CD4-positive, alpha-beta T cell treated with Interleukin-2 at 100 ng/mL for 4 hours (primary cell): ENCODE measurements at places on chromosomes 16 and 17.
A peak's percentile ranks its signal among the peaks of the same experiment; 100 is the strongest.

- no peak for DNase-seq
Observed at GRCh38 chr17:76370261-76370993, 14.0 kb upstream of the SPHK1 start.

- no peak for DNase-seq
Observed at GRCh38 chr16:66042341-66042740, 324.1 kb upstream of the CDH5 start.

DNA sequence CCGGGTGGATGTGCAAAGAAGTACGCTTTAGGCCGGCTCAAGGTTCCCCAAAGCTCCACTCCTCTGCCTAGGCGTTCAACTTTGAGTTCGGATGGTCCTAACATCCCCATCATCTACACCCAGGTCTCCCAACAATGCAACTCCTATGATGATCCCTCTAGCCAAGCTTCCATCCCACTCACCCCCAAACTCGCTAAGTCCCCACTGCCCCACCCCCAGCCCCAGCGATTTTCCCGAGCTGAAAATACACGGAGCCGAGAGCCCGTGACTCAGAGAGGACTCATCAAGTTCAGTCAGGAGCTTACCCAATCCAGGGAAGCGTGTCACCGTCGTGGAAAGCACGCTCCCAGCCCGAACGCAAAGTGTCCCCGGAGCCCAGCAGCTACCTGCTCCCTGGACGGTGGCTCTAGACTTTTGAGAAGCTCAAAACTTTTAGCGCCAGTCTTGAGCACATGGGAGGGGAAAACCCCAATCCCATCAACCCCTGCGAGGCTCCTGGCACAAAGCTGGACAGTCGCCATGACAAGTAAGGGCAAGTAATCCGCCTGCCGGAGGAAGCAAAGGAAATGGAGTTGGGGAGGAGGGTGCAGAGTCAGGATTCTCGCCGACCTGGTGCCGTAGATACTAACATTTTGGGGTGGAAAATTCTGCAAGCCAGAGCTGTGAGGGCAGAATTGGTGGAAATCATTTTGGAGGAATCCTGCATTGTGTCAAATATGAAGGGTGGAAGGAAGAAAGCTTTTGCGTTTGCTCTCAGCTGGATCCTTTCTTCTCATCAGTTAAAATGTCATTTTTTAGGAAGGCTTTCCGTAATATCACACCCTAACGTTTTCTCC lies at the start of gene TP53:
TP53 (minus strand) TSS at position 419 of the 836 bp plus-strand sequence. CDS start 10,896 bp downstream, outside the sequence.
- peak; percentile 90 for DNase-seq

- no peak for DNase-seq
Observed at GRCh38 chr16:51019617-51020016, 131.5 kb downstream of the SALL1 start.

- DNase-seq = no peak
Observed at GRCh38 chr17:49881054-49881402, 33.2 kb upstream of the TAC4 start.

GRCh38 chr16:83623892-83624291 lies 183.9 kb upstream of the HSBP1 start:
- no peak for DNase-seq

DNA sequence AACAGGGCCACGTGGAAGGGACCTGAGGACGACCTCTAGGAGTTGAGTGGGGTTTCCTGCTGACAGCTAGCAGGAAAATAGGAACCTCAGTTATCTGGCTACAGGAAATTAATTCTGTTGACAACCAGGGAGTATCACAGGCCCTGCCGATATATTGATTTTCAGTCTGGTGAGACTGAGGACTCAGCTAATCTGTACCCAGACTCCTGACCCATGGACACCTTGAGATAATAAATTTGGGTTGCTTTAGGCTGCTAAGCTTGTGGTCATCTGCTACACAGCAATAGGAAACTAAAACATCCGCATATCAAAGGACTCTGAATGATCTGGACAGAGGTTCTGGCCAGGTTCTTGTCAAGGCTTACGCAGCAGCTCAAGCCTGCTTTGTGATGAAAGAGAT lies 80.8 kb upstream of the CNEP1R1 start:
- no peak for DNase-seq

DNA sequence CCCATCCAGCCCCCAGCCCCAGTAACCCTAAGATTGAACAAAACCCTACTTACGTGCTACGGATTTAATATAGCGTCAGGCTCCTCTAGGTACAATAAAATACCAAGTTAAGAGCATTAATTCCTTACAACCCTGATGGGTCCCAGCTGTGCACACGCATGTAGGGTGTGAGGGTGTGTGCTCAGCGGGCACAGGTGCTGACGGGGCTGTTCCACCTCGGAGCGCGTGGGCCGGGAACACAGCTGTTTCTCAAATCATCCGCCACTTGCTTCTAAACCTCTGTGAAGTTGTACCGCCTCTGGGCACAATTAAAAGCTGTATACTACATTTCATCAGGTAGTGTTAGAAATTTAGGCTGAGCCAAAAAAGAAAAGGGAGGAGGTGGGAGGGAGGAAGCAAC lies 478.6 kb downstream of the MAF start:
- DNase-seq = no peak

GRCh38 chr16:53067675-53068074 lies 12.9 kb downstream of the CHD9 start:
- no peak for DNase-seq

GRCh38 chr17:56599566-56599965 lies 6.1 kb downstream of the NOG start:
- DNase-seq = no peak

DNA sequence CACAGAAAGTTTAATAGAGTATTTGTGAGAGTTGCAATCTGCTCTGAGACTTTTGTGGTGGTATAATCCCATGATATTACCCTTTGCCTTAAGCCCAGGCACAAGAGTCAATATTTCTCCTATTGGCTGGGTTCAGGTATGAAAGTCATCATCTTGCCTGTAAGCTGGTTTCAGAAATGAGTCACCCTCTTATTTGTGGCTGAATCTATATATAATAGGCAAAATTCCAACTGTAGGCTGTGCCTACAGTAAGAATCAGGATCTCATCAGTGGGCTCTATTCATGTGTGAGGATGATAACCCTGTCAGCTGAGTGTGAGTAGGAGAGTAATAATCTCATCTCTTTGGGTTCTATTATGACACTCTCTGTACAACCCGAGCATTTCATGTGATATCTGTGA lies 2103.1 kb downstream of the TP53TG3F start:
- no peak for DNase-seq

DNA sequence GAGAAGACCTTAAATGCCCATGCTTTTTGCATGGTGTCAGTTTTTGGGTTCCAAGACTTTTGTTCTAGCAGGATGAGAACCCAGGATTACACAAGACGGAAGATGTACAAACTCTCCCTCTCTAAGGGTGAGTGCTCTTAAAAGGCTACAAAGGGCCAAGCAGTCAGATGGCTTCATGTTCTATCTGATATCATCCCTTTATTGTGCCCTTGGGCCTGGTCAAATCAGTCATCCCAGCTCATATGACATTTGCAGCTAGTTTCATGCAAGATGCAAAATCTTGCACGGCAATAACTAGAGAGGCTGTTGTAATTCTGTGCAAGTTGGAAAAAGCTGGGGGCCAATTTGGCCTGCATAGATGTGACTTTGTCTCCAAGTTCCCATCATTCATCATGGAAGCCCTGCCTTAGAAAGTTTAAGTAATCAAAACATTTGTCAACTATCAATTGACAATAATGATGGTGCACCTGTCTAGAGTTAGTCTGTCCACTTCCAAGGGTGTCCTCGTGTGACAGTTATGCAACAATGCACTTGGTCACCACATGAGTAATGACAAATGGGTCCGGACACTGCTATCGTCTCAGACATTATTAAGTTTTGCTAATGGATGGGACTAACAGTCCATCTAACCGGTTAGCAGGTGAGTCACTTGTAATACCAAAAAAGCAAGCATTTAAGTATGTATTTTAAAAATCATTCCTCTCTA lies 58.6 kb upstream of the ZFHX3 start:
- DNase-seq = no peak

- no peak for DNase-seq
Observed at GRCh38 chr17:64095144-64095882, 34.6 kb downstream of the ERN1 start.

DNA sequence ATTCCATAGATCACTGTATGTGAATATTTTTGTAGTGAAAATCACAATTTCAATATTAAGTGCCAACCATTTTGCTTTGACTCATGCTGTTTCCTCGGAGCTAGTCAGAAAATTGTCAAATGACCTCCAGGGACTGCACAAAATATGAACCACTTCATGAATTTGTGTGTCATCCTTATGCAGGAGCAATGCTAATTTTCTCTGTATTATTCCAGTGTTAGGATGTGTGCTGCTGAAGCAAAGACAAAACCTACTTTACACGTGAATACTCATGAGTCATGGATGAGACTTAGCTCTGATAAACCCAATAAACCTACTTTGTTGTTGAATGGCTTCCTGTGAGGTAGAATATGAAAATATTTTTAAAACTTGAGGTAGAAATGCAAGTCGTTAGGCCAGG lies 65.2 kb downstream of the SHCBP1 start:
- no peak for DNase-seq

DNA sequence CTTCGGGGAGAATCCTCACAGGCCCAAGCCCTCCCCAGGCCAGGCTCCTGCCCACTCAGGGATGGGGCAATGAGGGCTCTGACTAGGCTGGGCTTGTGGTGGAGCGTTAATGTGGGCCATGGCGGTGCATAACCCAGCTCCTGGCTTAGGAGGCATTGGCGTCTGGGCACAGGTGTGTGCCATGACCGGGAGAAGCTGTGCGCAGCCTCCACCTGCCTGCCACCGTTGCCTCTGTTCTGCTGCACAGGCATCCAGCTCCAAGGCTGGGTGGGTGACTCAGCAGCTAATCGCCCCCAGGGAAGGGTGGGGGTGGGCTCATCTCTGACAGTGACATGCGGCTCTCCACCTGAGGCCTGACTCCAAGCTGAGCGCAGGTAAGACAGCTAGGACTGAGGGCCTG lies 3.5 kb upstream of the ARHGAP27 start:
- DNase-seq = no peak

DNA sequence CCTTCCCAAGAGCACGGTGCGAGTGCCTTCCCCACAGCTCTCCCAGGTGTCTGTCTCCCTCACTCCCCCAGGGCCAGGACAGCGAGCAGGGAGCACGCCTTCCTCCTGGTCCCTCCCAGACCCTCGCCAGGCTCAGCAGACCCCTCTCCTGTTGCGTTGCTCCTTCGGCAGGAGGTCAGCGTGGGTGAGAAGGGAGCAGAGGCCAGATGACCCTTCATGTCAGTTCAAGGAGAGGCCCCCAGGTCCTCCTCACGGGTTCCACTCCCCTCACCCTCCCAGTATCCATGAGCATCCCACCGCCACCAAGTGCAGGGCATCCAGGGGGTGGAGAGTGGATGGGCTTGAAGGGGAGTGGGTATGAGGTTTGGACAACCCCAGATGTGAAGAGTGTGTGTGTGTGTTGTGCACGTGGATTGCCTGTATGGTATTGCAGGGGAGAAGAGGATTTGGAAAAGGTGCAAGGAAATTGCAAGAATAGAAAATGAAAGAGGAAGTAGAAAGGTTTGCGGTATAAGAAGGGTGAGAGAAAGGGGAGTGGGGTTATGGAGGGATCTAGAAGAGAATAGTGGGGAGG lies 17.7 kb downstream of the SGCA start:
- no peak for DNase-seq

- DNase-seq = peak; percentile 16
Observed at GRCh38 chr16:15952265-15952711, 2.9 kb downstream of the ABCC1 start.

GRCh38 chr17:45722161-45722560 lies 62.0 kb upstream of the CRHR1 start:
- DNase-seq = no peak

GRCh38 chr16:67386861-67387455 lies 6.3 kb downstream of the TPPP3 start:
- DNase-seq = no peak

DNA sequence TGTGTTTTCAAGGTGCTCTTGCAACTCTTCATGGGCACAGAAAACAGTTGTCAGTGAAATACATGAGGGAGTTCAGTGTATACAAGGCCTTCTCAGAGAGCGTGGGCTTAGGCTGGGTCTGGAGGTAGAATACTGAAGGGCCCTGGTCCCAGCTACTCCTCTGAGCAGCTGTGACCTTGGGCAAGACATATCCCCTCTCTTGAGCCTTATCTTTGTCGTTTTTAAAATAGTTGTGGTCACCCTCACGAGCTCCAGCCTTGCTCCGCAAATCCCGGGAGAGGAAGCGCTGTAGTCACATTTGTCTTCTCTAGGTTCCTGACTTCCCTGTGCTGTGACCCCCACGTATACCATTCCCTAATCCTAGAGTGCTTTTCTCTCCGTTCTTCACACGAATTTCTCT lies 3.6 kb downstream of the ZNRF1 start:
- DNase-seq = no peak

GRCh38 chr16:67399218-67399733 lies 6.0 kb upstream of the TPPP3 start:
- peak; percentile 37 for DNase-seq
